ENCODE measurements at places on chromosomes 3 and 15. TPM values are rescaled to one million over a fixed set of nuclear protein-coding genes. Genes with fewer than 3 reads are reported as not detected.

ANKRD34C gene
- total RNA-seq: not detected

DGKG gene
- total RNA-seq: 4.4 TPM

PRTG gene
- total RNA-seq: 1.9 TPM

ZPLD1 gene
- total RNA-seq: 0.19 TPM

CAMKV gene
- total RNA-seq: under 0.01 TPM

PLD1 gene
- total RNA-seq: 28.8 TPM

CISH gene
- 0.28 TPM for total RNA-seq

C3orf52 gene
- total RNA-seq: 9.3 TPM

VILL gene
- 2.5 TPM for total RNA-seq

VPS18 gene
- 49.5 TPM for total RNA-seq

ROBO1 gene
- 57.3 TPM for total RNA-seq

BCL2A1 gene
- under 0.01 TPM for total RNA-seq

CYP19A1 gene
- total RNA-seq: 0.19 TPM

LDHAL6B gene
- total RNA-seq: not detected

Measured in regular cardiac myocyte (primary cell).